ENCODE measurements at places on chromosomes 12 and 14. TPM values are rescaled to one million over a fixed set of nuclear protein-coding genes. Genes with fewer than 3 reads are reported as not detected.

The GLT1D1 gene
- total RNA-seq: 2.2 TPM

The KRT7 gene
- total RNA-seq: 3.9 TPM

The C3AR1 gene
- 3.7 TPM for total RNA-seq

The NRXN3 gene
- total RNA-seq: 0.06 TPM

The KCNH5 gene
- not detected for total RNA-seq

The SLC10A1 gene
- not detected for total RNA-seq

Data from psoas muscle (tissue), 8 donors.